ENCODE measurements at places on chromosomes 7 and 10.

DNA sequence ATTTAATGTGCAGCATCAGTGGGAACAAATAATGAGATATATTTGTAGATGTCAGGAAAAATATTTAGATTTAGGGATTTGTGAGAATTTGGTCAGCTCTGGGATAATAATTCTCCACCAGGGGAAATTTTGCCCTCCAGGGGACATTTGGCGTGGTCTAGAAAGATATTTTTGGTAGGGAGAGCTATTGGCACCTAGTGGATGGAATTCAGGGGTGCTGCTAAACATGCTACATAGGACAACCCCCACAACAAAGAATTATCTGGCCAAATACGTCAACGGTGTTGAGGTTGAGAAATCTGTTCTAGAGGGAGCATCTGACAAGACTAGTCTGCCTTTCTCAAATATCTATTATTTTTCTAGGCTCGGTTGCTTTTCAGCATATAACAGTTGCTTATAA lies 2.1 kb downstream of the ADK start:
- DNase-seq, result no peak

- DNase-seq, result no peak
These were observed at the start of gene GALNT17 for GRCh38 chr7:71132127-71132376. TSS of gene GALNT17 (plus strand) at chr7:71132144.

DNA sequence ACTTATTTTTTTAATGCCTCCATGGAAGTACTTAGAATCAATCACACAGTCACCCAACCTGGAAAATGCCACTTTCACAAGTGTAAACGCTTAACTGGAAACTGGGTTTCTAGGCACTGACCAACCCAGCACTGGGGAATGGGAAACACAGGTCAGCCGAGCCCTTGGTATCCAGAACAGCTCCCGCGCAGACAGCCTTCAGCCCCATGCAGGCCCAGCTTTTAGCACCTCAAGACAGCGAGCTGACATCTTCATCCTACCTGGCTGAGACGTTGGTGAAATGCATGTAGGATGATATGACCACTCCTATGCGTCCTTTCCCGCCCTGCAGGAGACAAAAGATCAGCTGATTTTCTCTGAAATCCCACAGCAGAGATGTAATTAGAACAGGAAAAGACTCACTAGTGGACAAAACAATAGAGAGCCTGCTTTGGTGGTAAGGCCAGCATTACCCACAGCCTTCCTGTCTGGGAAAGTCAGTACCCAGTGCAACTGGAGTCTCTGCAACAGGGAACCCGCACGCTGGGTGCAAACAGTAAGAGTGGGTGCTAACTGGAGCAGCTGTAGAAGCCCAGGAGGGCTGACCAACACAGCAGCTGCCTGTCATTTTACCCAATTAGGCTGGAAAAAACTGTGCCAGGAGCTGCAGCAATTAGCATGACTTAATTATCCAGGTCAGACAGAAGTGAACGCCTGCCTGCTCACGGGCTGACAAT lies 153.7 kb downstream of the TNS3 start:
- DNase-seq, result no peak

- DNase-seq, result no peak
These were observed 28.5 kb upstream of the STK17A start for GRCh38 chr7:43554423-43554822.

DNA sequence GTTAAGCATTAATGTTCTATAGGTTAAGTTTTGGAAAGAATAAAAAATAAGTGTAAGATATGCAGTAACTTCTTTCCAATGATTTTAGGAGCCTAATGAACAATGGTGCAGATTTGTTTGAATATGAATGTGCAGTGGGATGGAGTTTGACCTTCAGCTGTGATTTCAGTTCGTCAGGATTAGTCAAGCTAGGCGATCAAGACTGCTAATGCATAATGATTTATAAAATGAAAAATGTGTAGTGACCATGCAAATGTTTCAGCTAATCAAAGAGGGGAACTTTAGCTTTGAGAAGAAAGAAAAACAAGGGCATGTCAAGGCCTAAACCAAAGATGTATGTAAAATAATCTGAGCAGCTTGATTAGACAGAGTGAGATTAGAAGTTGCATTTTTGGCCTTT lies 208.5 kb downstream of the FOXP2 start:
- DNase-seq, result no peak

DNA sequence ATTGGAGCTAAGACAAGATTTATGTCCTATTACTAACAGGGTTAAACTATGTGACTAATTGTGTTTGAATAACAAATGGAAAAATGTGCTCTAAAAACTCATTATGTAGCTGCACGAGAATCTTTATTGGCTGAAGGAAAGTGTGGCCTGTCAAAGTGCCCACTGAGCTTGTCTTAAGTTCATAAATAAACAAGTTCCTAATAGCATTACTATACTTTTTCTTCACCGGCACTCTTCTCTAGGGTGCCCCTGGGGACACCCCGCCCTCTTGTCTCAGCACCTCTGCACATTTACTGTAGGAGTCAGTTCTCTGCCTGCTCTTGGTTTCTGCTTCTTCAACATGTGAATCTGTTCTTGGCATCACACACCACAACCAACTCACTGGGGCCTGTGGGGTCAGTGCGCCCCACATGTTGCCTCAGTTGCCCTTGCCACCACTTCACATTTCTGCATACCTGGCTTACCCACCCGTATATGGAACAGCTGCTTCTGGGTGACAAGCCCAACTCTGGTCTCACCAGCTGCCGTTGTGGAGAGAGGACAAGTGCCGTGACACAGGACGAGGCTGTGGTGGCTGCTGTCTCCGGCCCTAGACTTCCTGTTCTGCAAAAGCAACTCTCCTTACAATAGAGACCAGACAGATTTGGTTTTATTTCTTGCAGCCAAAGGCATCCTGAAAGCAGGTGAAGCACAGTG lies 96.3 kb upstream of the DDC start:
- no peak for DNase-seq

DNA sequence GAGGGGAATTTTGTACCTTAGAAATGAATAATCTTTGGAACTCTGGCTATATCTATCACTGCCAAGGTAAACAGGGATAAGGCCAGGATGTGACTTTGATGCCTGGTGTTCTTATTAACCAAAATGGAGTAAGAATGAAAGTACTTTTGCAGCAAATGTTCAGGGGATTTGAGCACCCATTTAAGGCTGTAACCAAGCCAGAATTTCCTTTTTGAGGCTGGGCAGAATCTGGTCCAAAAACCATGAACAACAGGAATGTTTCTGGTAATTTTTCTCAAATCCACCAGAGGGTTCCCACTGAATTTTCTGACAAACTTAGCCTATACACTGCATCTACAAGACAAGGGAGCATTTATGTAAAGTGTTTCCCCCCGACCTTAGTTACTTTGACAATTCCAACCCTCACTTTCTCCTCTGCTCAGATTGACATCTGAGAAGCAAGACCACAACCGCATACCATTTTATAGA lies 120.6 kb downstream of the BAMBI start:
- no peak for DNase-seq

DNA sequence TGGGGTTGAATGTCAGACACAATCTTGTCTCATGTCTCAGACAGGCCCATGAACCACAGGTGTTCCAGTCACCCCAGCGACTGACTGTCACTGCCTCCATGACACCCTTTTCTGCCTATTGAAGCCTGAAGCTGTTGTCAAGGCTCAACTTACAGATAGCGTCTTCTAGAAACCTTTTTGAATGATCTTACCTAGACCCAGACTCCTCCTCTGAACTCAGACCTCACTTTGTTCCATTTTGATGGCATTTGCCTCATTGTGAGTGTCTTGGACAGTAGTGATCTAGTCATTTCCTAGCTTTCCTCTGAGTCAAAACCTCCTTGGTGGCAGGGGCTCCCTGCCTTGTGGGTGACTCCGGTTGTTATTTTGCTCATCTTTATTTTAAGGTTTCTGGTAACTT lies 98.3 kb upstream of the AGK start:
- peak; percentile 6 for DNase-seq

- DNase-seq, result no peak
These were observed 177.4 kb downstream of the TCERG1L start for GRCh38 chr10:131134001-131134576.

DNA sequence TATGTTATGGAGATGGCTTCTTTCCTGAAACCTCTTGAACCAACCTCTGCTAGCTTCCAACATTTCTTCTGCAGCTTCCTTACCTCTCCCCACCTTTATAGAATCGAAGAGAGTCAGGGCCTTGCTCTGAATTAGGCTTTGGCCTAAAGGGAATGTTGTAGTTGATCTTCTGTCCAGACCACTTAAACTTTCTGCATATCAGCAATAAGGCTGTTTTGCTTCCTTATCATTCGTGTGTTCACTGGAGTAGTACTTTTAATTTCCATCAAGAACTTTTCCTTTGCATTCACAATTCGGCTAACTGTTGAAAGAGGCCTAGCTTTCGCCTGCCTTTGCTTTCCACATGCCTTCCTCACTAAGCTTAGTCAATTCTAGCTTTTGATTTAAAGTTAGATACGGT lies 48.0 kb downstream of the KLHDC10 start:
- no peak for DNase-seq

- peak; percentile 23 for DNase-seq
These were observed at the start of gene CHN2 for GRCh38 chr7:29194594-29195427. TSS of gene CHN2 (plus strand) at chr7:29194775.

GRCh38 chr7:98679741-98680140 lies 62.7 kb downstream of the NPTX2 start:
- no peak for DNase-seq

GRCh38 chr10:87523731-87524130 lies 19.0 kb downstream of the MINPP1 start:
- DNase-seq, result no peak

- DNase-seq, result no peak
These were observed 40.2 kb downstream of the CXCL12 start for GRCh38 chr10:44344727-44345126.

DNA sequence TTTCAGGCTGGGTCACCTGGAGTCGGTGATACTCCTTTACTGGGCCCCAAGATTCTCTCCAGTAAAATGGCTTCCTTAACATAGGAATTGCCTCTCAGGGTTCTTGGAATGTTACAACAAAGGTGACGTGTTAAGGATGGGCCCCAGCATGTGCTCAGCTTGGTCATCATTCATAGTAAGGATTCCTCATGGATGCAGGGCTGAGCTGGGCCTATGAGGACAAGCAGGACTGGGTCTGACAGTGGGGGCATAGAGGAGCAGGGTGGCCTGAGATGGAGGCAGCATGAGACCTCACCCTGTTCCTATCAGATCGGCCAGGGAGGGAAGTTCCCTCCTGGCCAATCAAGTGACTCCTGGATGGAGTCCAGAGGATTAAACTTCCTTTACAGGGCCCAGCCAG lies 12.8 kb upstream of the MBL2 start:
- no peak for DNase-seq

GRCh38 chr7:49855281-49855980 lies 82.0 kb downstream of the VWC2 start:
- DNase-seq, result no peak

DNA sequence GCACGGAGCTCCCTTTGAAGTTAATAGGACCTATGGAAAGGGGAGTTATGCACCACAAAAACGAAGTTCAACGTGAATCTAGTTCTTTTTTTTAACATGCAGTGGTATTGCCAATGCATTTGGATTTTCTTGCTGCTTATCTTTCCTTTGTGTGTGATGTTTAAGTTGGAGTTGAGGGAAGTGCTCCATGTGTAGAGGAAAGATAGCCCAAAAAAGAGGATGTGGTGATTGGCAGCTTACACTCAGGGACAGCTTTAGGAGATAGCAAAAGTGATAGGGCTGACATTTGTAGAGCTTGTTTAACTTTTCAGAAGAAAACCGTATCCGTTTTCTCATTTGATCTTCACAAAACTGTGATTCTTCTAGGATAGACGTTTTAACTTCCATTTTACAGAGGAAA lies 101.3 kb downstream of the MDFIC start:
- no peak for DNase-seq

DNA sequence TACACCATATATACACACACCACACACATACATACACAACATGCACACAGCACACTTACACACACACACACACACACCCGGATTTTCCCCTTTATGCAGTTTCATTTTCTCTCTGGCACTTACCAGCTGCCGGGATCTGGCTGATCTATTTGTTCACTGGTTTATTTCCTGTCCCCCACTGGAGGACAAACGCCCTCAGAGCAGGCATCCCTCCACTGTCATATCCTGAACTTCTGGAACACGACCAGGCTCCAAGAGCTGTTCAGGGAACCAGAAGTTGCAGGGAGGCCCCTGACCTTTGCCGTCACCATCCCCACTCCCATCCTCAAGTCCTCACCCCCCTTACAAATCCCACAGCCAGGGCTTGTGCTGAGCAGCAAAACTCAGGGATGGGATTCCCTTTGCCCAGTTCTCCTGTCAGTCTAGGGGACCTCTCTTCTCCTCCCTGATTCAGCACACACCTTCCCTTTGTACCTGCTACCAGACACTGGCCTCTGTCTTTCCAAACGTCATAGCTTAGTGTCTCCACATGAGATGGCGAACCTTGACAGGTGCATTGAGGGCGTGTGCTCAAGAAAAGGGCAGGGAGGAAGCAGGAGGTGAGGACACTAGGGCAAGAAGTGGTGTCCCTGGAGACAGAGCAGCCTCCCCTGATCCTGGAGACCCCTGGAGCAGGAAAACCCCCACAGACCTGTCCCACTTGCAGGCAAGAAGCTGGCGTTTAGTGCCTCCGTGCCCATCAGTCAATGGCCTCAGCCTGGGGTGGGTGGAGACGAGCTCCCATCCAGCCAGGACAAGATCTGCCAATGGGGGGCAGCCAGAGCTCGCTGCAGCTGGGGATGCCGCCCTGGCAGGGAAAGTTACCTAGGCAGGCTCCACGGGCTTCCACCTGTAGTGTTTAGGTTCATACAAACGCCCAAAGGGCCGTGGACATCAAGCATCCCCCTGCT lies 12.7 kb upstream of the DOCK1 start:
- DNase-seq, result no peak

- DNase-seq, result no peak
These were observed 5.5 kb downstream of the LFNG start for GRCh38 chr7:2524808-2525657.

DNA sequence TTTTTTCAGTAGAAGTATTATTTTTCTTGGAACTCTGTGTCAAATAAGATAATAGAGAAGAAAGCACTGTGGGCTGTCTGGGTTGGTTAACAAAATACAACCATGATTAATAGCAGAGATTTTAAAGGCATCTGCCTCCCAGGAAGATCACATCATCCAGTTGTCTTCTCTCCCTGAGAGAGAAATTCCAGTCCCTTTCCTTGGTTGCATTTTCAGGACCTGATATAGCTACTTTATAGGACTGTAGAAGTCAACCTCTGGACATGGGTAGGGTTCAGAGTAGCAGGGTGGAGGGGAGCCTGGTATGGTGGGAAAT lies 309.9 kb upstream of the IGFBP3 start:
- DNase-seq, result no peak
